ENCODE measurements at places on chromosomes 7 and 10. TPM values are rescaled to one million over a fixed set of nuclear protein-coding genes. Genes with fewer than 3 reads are reported as not detected.

GRCh38 chr7:128988372-128988771 lies 50.6 kb downstream of the IRF5 start:
- DNase-seq, result no peak

GRCh38 chr10:79412516-79412915 lies 32.9 kb downstream of the ZCCHC24 start:
- no peak for DNase-seq

GRCh38 chr7:139739863-139740597 lies 37.8 kb downstream of the HIPK2 start:
- no peak for DNase-seq

DNA sequence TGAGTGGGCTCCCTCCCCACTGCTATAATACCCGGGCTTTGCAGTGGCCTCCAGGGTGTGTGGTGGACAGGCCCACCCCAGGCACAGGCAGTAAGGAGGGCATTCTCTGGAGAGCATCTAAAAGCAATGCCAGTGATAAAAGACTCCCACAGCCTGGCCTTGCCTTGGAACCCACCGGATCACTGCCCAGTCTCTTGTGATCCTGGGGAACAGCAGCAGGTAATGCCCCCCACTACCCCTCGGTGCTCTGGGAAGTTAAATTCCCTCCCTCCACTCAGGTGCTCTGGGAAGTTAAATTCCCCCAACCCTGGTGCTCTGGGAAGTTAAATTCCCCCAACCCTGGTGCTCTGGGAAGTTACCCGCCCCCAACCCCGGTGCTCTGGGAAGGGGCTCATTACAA lies 565.2 kb downstream of the TCERG1L start:
- DNase-seq, result no peak

DNA sequence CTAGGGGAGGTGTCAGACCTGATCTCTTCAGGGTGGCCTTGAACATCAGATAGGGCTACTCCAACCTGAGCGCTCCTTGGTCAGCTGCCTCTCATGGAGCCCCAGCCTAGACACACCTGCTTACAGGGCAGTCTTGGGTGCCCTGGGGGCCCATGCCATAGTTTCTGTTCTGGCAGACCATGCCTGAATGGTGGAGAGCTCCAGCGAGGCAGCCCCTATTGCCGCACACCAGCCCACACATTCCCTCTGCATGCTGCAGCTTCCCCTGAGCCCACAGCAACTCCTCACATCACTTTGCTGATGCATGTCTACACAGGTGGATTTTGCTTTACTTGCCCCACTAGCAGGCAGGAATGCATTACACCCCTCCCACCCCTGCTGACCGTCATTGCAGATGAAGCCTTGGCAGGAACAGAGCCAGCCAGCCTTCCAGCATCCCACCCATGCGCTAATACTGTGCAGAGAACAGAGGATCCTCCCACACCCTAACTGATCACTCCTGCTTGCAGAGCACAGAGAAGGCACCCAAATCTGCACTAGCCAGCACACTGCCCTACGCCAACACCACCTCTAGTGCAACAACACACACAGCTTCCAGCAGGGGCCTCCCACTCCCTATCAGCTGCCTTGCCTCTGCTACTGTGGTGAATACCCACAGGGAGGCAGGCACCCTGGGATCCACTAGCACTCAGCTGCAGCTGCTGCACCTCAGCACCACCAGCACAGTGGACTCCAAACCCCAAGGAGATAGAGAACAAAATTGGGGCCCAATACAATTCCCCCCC lies 43.0 kb upstream of the GRM3 start:
- peak; percentile 61 for DNase-seq

DNA sequence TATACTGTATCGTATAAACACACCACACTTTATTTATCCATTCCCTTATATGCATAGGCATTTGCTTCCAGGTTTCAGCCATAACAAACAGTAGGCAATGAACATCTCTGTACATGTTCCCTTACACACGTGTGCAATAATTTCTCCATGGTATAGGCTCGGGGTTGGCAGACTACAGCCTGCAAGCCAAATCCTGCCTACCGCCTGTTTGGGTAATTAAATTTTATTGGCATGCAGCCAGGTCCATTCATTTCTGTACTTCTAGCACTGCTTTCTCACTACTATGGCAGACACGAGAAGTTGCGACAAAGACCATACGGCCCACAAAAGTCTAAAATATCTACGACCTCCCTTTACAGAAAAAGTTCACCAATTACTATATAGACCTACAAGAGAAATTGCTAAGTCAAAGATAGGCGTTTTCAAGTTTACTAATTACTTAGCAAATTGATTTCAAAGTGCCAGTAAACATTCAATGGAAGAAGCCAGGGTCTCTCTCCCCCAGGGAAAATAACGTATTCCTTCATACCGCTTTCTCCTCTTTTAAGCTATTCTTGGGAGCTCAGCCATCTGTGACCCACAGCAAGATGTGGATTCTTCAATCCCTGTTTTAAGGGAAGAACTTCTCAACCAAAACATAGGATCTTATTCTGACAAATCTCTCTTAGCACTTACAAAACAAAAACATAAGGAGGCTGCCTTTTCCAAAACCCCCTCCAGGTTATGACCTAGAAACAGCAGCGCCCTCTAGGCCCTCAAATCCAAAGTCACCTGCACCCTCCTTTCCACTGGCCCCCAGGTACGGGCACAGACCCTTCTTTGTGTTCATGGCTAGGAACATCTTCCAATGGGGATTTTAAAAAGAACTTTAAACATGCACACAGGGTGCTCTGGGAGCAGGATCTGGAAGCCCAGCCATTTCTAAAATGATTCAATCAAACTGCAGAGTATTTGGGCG lies 100.5 kb downstream of the FGFR2 start:
- DNase-seq, result no peak

DNA sequence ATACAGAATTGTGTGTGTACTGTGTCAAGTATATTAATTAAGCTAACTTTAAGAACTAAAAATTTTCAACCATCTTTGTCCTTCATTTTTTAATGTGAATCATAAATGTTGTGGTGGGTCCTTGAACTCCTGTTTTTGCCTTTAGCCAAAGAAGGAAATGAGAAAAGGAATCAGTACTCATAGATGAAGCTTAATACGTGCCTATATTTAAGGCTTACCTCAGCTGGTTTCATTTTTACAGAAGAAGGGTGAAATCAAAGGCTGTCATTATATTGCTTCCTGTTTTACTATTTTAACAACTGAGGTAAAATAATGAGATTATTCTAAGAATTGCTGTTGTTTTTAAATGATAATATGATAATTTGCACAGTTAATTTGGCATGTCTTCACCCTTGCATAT lies 6.3 kb upstream of the SNX13 start:
- DNase-seq, result no peak

The EFCAB10 gene
- 1.3 TPM for total RNA-seq

The SDK1 gene
- total RNA-seq, result 8.4 TPM

The FBXW4 gene
- total RNA-seq, result 41.6 TPM

All from H9 (cell line).